Fibroblast of mammary gland (primary cell): ENCODE measurements at places on chromosomes 1 and 21.

GRCh38 chr1:62722796-62723195 lies 34.6 kb upstream of the DOCK7 start:
- DNase-seq: no peak

DNA sequence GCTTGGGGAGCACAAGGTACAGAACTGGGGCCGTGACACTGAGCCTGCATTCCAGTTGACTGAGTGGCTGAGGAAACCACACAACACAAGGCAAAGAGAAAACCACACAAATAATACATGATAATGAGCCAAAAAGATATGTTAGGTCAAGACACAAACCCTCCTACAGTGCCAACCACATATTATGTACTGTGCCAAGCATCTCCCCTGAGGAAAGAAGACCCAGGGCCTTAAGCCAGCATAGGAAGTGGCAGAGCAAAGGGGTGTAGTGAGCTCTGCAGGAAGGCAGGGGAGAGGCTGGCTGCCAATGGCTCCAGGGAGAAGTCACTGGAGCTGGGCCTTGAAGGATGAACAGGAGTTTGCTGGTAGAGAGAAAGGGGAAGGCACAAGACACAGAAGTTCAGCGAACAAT lies 28.2 kb downstream of the CTNNBIP1 start:
- DNase-seq: peak; percentile 64

GRCh38 chr1:6244401-6245049 lies 546 bp downstream of the HES3 start:
- no peak for DNase-seq

- DNase-seq: no peak
Measured at GRCh38 chr1:41658431-41659158, 174.1 kb upstream of the EDN2 start.

DNA sequence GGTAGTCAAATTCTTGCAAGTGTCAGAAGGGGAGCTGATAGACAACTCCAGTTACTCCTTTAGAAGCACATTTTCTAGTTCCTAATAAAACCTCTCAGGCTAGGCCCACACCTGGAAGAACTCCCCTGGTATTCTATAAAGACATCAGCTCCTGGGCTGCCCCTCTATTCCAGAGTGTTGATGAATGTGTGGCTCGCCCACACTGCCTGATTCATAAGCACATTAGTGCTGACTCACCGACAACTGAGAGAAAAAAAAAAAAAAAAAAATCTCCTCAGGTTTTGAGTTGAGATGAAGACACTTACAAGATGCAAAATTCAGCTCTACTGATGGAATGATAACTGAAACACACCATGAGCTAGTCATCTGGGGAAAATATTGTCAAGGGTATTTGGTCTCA lies 188.1 kb downstream of the TNR start:
- peak; percentile 20 for DNase-seq

GRCh38 chr1:37034121-37035013 lies at the start of gene GRIK3:
GRIK3 (minus strand) TSS chr1:37034515; CDS start chr1:37034108, 407 bp downstream.
- no peak for DNase-seq

GRCh38 chr1:1358433-1359271 lies at the start of gene MXRA8:
MXRA8 (minus strand) TSS chr1:1358555; CDS start chr1:1358504, 51 bp downstream.
- DNase-seq: peak; percentile 93

- no peak for DNase-seq
Measured at GRCh38 chr1:181918880-181919525, 142.5 kb downstream of the ZNF648 start.

DNA sequence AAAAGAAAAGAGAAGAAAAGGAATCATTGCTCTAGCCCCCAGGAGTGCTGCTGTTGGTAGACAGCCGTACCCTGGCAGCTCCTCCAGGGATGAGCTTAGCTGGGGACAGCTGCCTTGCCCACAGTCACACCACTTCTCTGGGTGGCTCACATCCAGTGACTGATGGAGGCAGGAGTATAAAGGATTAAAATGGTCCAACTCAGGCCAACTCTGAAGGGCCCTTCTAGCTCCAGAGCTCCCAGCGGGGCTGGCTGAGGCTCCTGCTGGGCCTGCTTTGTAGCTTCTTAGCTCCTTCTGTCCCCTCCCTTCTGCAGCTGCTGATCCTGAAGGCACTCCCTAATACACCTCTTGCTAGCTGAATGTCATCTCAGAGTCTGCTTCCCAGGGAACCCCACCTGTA lies 4.4 kb downstream of the CITED4 start:
- DNase-seq: no peak

- no peak for DNase-seq
Measured at GRCh38 chr1:15188678-15189077, 35.1 kb downstream of the TMEM51 start.

GRCh38 chr1:35886577-35887431 lies 3.8 kb downstream of the AGO1 start:
- no peak for DNase-seq

GRCh38 chr1:165894591-165894990 lies 67.2 kb downstream of the UCK2 start:
- peak; percentile 58 for DNase-seq

- DNase-seq: no peak
Measured at GRCh38 chr21:34615487-34615814, 538 bp upstream of the RCAN1 start.

GRCh38 chr1:109687641-109688499 lies at the start of gene GSTM1:
GSTM1 (plus strand) TSS chr1:109687817; CDS start chr1:109687874, 57 bp downstream.
- peak; percentile 60 for DNase-seq

GRCh38 chr1:23444104-23444533 lies 19.6 kb upstream of the TCEA3 start:
- peak; percentile 98 for DNase-seq

GRCh38 chr21:35829067-35829466 lies 231.3 kb downstream of the SETD4 start:
- DNase-seq: no peak

- DNase-seq: no peak
Measured at GRCh38 chr1:245687636-245688535, 533.1 kb downstream of the KIF26B start.

DNA sequence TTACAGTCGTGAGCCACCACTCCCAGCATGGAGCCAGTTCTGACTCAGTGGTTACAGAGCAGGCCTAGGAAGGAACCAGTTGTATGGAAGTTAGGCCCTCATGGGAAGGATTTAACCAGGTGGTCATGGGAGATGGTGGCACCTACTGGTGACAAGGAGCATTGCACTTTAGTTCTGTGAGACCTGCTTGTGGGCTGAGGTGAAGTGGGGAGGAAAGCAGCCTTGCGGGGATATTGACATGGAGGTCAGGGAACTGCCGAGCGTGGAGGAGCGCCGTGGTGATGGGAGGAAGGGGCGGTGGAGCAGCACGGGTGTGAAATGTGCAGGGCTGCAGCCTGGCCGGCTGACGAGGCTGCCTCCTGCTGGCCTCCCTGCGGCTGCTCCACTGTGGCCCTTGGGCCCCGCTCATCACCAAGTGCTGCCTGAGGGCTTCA lies 100.4 kb downstream of the GALNT2 start:
- DNase-seq: peak; percentile 83

DNA sequence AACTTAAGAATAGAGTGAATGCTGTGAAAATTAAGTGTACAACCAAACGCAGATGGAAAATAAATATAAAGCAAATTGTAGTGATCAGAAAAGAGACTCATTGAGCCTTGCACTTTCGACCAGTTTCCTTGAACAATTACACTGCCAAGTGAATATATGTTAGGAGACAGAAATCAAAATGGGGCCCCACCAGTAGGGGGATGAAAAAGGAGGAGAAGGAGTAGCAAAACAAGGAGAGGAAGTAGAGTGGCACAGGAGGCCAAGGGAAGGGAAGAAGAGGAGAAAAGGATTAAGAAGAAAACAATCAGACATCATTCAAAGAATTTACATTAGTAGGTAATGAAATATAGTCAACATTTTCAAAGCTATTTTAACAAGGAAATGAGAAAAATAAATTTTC lies 1770.6 kb downstream of the PLA2G4A start:
- DNase-seq: no peak

- no peak for DNase-seq
Measured at GRCh38 chr1:2290171-2290578, 62.1 kb downstream of the SKI start.

GRCh38 chr1:161261261-161262235 lies 3.0 kb downstream of the PCP4L1 start:
- no peak for DNase-seq

- no peak for DNase-seq
Measured at GRCh38 chr1:53579221-53580008, 120.2 kb downstream of the DMRTB1 start.

DNA sequence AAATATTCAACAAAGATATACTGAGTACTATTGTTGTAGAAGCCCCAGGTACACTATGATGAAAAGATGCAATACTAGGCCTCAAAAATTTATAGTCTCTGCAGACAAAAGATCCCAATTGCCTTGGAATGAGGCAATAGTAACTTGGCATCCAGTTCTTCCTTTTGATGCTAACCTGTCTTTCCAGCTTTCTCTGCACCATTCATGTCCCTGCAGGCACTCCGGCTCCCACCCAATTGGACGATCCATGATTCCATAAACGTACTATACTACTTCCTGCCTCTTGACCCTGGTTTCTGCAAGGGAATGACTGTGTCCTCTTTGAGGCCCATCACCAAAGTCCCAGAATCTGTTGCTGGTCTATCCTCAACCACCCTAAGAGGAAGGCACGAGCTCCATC lies 8.0 kb upstream of the TAGLN2 start:
- DNase-seq: no peak

DNA sequence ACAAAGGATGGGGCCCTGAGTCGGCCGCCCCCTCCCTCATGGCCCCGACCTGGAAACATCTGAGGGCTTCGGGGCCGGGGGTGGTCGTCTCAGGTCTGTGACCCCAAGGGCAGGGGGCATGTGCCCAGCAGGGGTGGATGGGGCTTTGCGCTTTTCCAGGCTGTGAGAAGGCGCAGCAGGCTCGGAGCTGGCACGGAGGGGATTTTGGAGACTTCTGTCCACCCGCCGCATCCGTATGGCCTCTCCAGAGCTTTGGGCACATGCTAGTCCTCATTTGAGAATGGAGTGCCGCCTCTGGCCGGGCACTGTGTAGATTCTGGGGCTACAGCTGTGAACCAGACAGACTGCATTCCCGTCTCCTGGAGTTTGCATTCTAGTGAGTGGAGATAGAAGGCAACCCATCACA lies 66.1 kb upstream of the WNT4 start:
- no peak for DNase-seq

GRCh38 chr21:40575976-40576375 lies 271.0 kb downstream of the DSCAM start:
- no peak for DNase-seq

GRCh38 chr1:204520834-204521709 lies 4.9 kb downstream of the MDM4 start:
- DNase-seq: peak; percentile 84

DNA sequence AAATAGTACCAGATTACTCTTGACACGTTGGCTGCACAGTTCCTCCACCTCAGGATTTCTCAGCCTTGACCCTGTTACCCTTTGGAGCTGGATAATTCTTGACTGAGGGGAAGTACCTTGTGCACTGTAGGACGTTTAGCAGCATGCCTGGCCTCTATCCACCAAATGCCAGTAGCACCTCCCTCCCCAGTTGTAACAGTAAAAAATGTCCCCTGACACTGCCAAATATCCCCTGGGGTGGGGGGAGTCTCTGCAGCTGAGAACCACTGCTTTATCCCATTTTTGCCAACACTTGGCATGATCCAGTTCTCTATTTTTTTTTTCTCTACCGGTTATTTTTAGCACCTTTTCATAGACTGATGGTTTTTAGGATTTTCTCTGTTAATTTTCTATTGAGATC lies 34.0 kb downstream of the C1orf198 start:
- DNase-seq: no peak

DNA sequence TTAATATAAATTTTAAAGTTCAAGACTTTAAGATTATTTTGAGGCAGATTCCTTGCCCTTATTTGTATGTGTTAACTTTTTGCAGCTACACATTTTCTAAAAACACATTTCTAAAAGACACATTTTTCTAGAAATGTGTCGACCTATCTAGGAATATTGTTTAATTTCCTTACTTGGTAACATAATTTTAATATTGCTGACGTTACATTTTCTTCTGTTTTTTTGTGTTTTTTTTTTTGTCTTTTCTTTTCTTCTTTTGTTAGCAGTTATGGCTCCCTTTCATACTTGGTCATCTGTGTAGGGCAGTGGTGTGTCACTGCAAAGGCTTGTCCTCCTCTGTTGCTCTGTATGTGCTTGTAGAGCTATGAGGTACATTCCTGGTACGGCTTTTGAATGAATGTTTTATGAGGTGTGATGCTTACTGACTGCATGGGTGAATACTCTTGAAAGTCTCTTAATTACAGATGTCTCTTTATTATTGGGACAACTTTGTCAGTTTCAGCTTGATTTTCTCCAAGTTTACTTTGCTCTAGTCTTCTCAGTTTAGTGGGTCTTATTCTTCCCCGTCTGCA lies 30.1 kb downstream of the LRRC8D start:
- no peak for DNase-seq

GRCh38 chr21:36710729-36711048 lies 11.8 kb downstream of the SIM2 start:
- no peak for DNase-seq

- DNase-seq: no peak
Measured at GRCh38 chr1:920010-920409, 3.7 kb upstream of the SAMD11 start.
